Stimulated activated CD4-positive, alpha-beta T cell treated with anti-CD3 and anti-CD28 coated beads, Interleukin-15, amount 100 ng/mL, for 48 hours (primary cell): ENCODE measurements at places on chromosomes 13 and 19.

GRCh38 chr19:32719611-32720059 is at the start of gene TDRD12:
Gene TDRD12, plus strand, starts transcription at chr19:32719767. Its CDS starts 306 bp downstream, at chr19:32720073.
- DNase-seq, result no peak

- no peak for DNase-seq
Observed at GRCh38 chr19:52200044-52200443, 10.2 kb downstream of the PPP2R1A start.

GRCh38 chr13:61294467-61295191 is 121.0 kb downstream of the PCDH20 start:
- no peak for DNase-seq

- peak; percentile 75 for DNase-seq
Observed at GRCh38 chr19:18594096-18594823, 5.7 kb downstream of the REX1BD start.

DNA sequence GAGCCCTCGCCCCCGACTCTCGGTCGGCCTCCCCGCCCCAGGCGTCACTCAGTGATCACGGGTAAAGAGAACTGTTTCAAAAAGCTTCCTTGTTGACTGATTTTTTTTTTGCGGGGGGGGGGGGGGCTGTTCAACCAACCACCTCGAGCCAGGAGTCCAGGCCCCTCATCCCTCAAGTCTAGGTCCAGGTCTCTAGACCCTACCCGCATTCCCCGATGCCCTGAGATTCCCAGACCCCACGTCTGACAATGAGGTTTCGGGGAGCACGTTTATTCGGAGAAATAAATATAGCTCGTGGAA is 4.3 kb downstream of the HRC start:
- no peak for DNase-seq

GRCh38 chr19:55442372-55442961 is 633 bp downstream of the SHISA7 start:
- no peak for DNase-seq
